ENCODE measurements at places on chromosomes 16 and 17. TPM values are rescaled to one million over a fixed set of nuclear protein-coding genes. Genes with fewer than 3 reads are reported as not detected.

DNA sequence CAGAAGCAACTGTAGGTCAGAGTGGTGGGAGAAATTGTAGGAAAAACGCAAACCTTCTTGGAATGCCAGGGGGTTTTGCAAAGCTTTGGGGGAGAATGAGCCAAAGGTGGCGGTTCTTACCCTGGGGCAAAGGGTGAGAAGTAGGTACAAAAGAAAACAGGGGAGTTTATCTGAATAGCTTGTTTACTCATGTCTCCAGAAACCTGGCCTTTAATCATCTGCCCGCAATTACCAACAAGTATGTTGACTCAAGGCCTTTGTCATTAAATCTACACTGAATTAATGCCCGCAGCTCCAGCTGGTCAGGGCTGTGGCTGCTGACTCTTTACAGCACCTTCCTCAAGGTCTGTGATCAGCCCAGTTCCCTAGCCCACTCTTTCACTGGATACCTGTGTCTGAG, 320.1 kb downstream of the CBLN1 start:
- DNase-seq: no peak

DNA sequence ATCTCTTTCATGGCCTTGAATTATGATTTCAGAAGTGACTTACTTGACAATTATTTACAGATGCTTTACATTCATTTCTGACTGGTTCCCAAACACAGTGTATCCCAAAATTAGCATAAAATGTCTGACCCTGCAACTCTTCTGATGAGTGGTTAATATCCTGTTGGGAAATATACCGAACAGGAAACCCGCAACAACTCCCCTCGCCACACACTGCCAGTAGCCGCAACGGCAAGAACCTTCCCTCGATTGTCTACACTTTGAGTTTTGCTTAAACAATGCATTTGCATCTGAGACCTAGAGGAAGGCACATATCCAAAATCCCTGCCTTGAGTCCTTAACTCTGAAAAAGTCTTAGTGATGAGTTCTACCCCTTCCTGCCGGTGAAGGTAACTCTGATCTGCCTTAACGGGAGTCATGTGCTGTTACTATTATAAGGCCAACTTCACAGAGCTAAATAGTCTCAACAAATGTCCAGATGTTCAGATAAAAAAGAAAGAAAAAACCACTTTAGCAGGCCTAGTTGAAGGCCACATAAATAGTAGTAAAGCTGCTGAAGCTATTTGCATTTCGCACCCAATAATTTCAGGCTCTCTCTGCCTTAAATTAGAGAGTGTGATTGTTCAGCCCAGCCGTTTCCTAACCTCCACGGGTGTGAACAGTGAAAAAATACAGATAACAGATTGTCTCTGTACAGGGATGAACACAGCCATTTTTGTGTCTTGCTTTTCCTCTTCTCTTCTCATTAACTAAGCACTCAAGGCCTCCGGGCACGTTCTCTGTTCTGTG, 321.1 kb downstream of the HS3ST3B1 start:
- DNase-seq: no peak

- DNase-seq: no peak
Observed at GRCh38 chr17:41537990-41538389, 9.9 kb upstream of the KRT19 start.

GRCh38 chr17:82582213-82582612, 62.7 kb downstream of the FOXK2 start:
- peak; percentile 83 for DNase-seq

GRCh38 chr16:2960183-2961010, 3.7 kb upstream of the KREMEN2 start:
- DNase-seq: no peak

DNA sequence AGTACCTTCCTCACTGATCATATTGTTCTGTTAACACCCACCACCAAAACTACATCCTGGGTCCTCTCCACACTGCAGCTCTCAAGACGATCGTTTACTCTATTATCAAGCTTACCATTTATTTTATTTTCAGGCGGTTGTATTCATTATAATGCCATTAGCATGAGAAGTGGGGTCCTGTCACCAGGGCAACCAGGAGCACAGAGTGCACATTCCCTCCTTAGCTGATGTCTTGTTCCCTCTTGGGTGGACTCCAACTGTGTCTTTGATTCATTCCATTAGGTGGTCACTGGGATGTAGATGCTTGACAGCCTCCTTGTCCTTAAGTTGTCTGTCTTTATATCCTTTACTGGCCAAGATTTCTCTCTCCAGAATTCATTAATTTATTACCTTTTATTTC, 965.9 kb upstream of the EEF2KMT start:
- DNase-seq: no peak

GRCh38 chr16:84228256-84228838, 11.5 kb downstream of the KCNG4 start:
- DNase-seq: peak; percentile 98

DNA sequence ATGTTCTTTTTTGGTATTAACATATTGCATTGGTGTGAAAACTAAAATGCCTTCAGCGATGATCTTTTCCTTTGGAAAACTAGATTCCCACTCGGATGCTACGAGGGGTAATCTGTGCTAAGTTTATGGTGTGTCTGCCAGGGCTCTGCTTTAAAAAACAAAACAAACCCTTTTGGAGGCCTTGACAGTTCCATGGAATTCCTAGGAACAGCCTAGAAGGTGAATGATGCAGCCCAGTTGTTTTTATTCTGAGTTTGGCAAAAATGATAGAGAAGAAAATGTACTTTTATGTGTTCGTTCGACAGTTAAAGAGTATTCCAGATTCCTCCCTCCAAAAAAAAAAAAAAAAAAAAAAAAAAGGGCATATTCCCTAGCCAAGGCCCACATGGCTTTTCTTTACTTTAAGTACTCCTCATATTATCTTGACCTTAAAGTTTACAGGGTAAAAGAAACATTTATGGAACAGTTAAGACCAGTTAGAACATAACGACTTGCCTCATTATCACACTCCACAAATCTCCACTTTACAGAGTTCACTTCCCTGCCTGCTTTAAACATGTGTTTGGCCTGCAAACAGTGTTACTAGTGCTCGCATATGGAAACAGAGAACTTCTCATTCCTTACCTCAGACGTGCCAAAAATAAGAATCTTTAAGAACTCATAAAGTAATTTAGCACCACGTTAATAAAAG, 159.1 kb downstream of the WWOX start:
- DNase-seq: no peak

DNA sequence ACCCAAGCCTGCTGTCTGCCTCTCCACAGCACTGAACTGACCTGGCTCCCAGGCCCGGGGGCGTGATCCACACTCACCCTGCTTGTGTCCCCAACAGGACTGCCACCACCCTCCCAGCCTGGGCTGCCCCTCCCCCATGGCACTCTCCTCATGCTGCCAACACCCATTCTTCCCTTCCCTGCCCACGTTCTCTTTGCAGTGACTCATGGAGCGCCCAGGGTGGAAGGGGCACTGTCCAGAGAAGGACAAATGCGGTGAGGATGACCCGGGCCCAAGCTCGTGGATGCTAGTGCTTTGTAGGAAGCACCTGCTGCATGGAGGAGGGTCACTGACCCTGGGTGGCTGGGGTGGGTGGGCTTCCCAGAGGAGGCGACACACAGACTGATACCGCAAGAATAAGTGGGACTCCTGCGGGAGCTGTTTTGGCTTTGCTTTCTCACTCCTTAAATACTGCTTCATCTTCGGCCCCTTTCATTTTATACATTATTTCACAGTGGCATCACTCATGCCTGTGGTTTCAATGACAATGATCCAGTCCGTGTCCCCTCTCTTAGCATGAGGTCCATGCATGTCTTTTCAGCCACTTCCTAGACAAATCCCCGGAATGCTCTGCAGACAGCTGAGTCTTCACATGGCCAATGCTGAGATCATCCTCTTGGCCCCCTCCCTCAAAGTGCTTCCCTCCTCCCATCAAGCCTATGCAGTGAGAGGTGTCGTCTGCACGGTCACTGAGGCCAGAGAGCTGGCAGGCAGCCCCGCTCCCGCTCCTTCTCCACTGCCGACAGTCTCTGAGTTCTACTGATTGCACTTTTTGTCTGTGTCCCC, 17.6 kb downstream of the CDK5R1 start:
- DNase-seq: peak; percentile 31

DNA sequence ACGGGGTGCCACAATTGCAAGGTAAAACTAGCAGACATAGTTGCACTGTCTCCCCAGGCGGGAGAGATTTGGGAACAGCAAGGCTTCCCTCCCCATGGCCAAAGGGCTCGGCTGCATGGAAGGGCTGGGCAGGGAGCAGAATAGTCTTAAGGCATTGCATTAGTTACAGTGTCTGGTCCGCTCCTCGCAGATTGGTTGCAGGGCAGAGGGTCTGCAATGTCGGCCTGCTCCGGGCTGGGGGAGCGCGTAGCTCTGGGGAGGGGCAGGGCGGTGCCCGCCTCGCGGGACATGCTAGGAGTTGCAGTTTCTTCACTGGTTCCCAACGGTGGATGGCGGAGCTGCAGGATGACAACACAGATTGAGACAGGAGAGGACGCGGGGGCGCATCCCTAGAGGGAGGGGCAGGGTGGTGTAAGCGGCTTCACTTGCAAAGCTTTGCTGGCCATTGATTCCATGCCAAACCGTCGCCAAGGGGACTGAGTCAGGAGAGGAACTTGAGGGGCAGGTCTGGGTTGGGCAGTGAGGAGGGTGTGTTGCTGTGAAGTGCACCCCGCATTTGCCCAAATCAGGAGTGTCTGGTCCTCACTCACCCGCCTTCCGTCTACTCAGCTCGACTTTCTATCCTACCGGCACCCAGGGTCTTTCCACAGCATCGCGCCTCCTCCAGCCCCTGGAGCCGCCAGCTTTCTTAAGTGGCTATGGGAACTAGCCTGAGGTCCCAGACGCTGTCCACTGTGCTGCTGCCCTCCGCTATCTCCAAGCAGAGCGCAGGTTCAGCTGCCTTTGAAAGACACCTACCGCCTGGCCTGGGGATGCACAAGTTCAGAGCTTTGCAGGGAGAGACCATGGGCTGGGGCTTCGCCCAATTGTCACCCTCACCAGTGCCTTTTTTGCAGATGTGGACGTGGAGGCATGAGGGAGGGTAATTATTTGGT, 1748.9 kb downstream of the TP53TG3F start:
- no peak for DNase-seq

- peak; percentile 64 for DNase-seq
Observed at GRCh38 chr17:60134396-60135150, 15.2 kb upstream of the CA4 start.

DNA sequence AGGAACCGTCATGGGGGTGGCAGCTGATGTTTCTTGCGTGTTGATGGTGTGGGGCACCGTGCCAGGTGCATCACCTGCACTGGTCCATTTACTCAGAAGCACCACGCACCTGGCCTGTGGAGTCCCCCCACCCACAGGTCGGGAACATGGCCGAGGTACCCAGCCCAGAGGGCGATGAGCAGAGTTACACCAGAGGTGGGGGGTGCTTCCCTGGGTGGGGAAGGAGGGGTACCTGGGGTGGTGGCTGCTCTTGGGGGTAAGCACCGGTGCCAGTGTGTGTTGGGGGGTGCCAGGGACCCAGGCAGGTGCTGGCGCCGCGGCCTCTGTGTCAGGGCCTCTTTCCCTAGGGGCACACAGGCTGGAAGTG, 5.0 kb upstream of the ZNF750 start:
- DNase-seq: no peak

DNA sequence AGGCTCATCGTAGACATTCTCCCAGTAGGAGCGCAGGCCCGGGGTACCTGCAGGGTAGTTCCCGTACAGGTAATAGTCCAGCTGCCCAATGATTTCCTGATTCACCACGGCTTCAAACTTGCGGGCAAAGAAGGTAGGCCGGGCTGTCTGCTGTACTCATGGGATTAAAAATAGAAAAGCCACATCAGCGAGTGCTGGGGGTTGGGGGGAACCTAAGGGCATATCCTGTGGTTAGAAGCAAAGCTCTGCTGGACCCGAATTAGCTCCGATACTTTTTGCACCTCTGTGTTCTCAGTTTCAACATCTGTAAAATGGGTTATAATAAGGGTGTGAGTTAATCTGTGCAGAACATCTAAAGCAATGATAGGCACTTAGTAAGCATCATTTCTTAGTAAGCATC, 336.2 kb downstream of the XYLT1 start:
- DNase-seq: no peak

GRCh38 chr17:61400717-61401388, 1.2 kb downstream of the TBX2 start:
- DNase-seq: peak; percentile 75

ABHD15 gene
- polyA plus RNA-seq: 2.9 TPM

CDH5 gene
- polyA plus RNA-seq: not detected

TMEM88 gene
- not detected for polyA plus RNA-seq

VASN gene
- polyA plus RNA-seq: 169 TPM

CACNA1G gene
- polyA plus RNA-seq: 0.06 TPM

MRPL10 gene
- 30.6 TPM for polyA plus RNA-seq
